ENCODE measurements at places on chromosomes 3 and 15.

- DNase-seq: no peak
These were observed 138.9 kb downstream of the EPHB1 start for GRCh38 chr3:134933997-134934396.

- no peak for DNase-seq
These were observed 8.6 kb upstream of the CYP8B1 start for GRCh38 chr3:42884324-42884723.

GRCh38 chr3:147757866-147758265 is 348.7 kb downstream of the ZIC1 start:
- DNase-seq: no peak

- no peak for DNase-seq
These were observed 32.3 kb downstream of the ARRDC4 start for GRCh38 chr15:97992823-97993222.

- no peak for DNase-seq
These were observed 155.4 kb downstream of the ADAMTSL3 start for GRCh38 chr15:83809345-83809744.

DNA sequence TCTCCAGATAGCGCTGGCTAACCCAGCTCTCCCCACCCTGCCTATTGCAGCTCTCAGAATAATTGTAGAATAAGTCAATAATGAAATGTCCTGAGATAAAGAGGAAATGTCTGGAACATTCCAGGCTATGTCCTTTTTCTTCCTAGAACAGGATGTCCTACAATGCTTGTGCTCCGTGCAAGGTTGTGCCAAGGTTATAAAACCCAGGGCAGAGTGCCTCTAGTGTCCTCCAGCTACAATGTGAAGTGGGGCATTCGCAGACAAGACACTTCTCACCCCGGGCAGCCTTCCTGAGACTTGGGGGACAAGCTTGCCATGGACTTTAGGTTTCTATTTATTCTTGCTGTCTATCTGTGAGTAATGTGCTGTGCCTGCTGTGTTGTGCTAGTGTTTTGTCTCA is 900.6 kb downstream of the TUSC7 start:
- no peak for DNase-seq

- DNase-seq: no peak
These were observed 108.8 kb downstream of the FAIM start for GRCh38 chr3:138717348-138717747.

Measured in WERI-Rb-1 (cell line).